ENCODE measurements at places on chromosomes 4 and X.

DNA sequence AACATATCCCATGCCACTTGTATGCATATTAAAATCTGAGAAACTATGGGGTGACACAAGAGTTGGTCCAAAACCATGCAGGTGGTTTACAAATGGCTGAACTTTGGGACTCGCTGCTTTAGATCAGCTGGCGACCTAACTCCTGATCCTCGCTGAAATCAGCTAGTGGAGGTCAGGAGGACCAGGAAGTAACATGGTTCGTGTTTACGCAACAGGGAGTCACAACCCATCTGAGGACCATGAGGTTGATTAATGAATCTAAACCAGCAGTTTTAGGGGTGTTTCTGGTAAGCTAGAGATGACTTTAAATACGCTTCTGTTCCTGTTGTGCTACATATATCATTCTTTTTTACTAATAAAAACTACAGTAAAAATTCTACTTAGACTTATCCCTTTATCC, 12.9 kb downstream of the TSPAN5 start:
- no peak for DNase-seq

DNA sequence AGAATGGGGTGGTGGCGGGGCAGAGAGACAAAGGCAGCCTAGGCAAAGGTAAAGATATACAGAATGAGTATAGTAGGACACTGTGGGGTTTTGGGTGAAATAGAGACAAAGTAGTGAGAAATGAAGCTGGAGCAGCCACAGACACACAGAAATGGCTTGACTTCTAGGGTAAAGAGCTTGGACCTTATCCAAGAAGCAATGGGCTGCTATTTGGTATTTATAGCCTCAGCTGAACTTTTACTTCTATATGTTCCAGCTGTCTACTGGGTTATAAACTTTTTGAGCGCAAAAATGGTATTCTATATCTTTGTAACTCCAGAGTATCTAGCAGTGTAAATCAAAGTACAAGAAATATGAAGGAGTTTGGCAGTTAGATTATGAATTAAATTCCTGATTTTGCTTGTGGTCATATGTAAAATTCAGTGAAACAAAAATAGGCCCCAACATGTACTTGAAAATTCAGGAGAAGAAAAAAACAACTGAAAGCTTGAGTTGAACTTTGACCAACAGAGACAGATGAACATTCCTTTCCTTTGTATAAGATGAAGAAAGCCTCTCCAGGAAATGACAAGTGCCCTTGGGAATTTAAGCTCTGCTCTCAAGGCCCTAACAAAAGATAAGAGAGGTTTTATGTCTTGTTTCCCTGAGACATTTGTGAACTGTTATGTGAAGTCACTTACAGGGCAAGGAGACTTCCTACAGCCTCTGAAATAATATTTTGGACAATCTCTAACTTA, 354.1 kb downstream of the CHIC1 start:
- DNase-seq, result peak; percentile 26

DNA sequence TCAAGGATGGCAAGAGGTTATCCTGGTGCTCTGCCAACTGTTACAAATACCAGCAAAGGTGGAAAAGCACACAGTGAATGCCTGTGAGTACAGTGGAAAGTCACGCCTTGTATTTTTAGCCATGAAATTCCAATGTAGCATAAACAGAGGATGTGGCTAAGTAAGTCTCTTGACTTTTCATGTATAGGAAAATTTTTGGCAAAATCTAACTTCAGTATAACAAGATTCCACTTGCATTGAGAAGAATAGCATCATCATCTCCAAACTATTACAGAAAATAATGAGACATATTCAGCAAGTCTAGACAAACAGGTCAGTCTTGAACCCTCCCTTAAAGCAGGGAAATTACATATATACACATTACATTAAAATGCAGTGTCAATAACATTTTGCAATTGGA, 7.9 kb downstream of the SLC10A6 start:
- no peak for DNase-seq

GRCh38 chrX:143636831-143637230, 930 bp upstream of the SLITRK4 start:
- DNase-seq, result no peak

- DNase-seq, result no peak
Measured at GRCh38 chr4:27366104-27366823, 505.6 kb downstream of the STIM2 start.

- DNase-seq, result peak; percentile 72
Measured at GRCh38 chrX:68498508-68499379, at the start of gene YIPF6. Gene YIPF6 (plus strand): TSS chrX:68499051. CDS start chrX:68499067, 16 bp downstream.

- peak; percentile 46 for DNase-seq
Measured at GRCh38 chr4:985123-985830, 1.6 kb upstream of the IDUA start.

- DNase-seq, result no peak
Measured at GRCh38 chrX:131812847-131813825, 210.0 kb upstream of the STK26 start.

DNA sequence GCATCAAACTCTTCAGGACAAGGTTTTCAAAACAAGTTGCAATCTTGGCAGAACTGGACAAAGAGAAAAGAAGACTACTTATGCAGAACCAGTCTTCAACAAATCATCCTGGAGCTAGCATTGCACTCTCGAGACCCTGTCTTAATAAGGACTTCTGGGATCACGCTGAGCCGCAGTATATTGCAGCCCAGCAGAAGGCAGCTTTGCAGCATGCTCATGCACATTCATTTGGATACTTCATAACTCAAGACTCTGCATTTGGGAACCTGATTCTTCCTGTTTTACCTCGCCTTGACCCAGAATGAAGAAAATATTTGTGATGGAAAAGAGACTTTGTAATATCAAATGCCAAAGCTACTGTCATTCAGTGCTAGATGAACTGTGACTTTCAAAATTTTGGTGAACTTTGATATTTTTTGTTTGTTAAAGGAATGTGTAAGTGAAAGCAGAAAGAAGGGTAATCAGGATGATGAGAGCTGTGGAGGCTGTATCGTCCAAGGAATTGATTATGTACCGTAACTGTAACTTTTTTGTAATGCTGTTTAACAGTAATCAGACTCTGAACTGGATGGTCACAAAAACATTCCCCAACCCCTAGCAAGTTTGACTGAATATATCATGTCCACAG, 27.2 kb downstream of the HSPA4L start:
- no peak for DNase-seq

- DNase-seq, result no peak
Measured at GRCh38 chrX:15056044-15056443, 182.8 kb downstream of the MOSPD2 start.

- no peak for DNase-seq
Measured at GRCh38 chr4:119266153-119266552, 53.6 kb downstream of the USP53 start.

DNA sequence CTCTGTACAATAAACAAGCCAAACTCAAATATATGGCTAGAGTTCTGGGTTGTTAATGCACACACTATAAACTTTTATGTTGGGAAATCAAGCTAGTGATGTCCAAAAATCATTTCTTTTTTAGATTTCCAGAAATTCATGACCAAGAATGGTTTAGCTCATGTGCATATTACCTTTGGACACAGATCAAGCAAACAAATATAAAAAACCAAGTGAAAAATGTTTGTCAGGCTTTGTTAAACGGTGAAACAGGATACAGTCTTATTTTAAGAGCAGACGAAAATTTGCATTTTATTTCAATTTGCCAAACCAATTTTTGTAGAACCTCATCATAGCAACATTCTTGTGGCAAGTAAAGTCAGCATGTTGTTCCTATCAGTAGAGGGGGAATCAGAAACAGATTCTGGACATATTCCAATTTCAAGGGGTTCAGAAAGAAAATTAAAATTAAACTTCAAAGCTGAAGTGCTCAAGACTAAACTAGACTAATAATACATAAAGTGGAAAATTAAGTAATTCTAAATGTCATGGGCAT, 413.6 kb downstream of the TRIML1 start:
- DNase-seq, result no peak

GRCh38 chrX:153445106-153445855, 575 bp downstream of the TREX2 start:
- DNase-seq, result no peak

DNA sequence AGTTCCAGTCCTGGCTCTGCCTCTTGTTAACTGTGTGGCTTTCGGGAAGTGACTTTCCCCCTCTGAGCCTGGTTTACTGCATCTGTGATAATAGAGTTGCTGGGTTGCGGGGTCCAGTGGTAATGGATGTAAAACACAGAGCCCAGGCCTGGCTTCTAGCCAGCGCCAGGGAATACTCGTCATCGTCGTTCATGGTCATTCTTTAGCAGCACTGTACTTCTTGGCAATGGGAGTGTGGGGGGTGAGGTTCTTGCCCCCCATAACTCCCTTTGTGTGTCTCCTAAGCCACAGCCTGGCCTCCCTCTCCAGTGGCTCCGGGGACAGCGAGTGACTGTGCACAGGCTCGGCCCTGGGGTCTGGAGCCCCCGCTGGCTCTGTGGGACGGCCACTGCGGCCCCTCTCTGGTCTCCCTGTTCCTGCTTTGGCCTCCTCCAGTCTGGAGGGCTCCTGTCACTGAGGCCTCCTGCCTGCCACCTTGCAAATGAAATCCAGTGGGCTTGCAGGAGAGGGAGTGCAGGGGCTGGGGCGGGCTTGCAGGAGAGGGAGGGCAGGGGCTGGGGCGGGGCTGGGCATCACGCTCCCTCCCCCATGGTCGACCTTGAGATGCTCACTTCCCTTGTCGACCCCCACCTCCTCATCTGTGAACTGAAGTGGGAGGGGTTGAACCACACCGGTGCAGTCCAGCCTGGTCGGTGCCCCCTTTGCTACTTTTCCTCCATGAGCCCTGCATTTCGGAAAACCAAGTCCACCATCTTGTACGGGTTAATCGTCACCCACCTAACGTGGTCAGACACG, 13.2 kb downstream of the PSAPL1 start:
- DNase-seq, result no peak

DNA sequence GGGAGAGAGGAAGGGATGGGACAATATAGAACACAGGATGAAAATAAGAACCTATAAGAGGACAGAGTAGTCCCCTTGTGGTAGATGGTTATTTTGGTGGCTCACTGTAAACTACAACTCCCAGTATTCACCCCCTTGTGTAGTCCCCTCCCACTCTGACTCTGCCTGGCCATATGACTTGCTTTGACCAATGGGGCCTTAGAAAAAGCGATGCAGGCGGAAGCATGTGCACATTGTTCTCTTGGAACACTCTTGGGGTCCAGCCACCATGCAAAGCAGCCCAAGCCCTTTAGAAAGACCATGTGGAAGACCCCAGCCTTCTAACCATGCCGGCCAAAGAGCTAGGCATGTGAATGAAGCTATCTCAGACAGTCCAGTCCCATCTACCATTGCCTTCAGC, 415.0 kb downstream of the BCOR start:
- no peak for DNase-seq

DNA sequence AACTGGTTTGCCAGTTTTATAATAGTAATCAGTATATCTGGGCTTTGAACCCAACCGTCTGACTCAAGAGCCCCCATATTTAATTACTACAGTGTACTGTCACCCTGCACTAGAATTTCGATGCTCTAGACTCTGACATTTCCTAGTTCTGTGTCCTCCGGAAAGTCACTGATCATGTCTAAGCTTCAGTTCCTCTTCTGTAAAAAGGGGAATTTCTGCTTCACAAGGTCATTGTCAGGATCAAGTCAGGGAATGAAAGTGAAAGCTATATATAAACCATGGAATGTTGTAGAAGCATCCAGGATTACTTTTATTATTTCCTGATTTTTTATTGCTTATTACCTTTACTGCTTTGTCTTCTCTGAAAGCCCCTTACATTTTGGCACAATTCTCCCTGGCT, 4.0 kb upstream of the KCNIP4 start:
- no peak for DNase-seq

DNA sequence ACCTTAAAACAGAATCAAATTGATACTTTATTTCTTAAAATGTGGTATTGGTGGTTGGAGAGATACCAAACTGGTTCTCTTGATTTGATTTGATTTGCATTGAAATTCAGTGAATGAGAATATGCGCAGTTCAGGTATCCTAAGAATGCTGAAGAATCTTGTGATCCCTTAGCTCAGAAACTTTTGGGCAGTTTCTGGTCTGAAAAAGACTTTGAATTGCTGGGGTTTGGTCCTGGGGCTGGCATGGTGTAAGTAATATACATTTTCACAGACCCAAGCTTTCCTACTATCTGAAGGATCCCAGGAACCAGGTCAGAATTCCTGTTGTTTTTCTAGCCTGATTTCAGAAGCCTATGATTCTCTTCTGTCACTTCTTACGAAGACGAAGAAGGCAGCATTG, 6.6 kb downstream of the RAB33B start:
- no peak for DNase-seq

GRCh38 chr4:25307596-25307995, 5.0 kb upstream of the ZCCHC4 start:
- DNase-seq, result no peak

DNA sequence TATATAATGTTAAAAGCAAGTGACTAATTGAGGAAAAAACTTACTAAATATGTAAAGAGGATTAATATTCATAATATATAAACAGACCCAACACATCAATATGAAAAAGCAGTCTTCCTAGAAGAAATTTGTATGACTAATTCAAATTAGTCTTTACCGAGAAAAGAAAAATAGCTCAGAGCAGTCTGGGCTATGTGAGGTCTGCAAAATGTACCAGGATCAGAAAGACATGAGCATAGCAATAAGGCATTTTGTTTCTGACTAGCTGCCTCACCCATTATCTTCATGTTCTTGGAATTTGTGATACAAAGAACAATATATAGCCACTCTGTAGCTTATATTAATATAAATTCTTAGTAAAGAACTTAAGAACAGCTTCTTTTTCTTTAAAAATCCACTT, 13.7 kb upstream of the TMPRSS11B start:
- DNase-seq, result no peak

DNA sequence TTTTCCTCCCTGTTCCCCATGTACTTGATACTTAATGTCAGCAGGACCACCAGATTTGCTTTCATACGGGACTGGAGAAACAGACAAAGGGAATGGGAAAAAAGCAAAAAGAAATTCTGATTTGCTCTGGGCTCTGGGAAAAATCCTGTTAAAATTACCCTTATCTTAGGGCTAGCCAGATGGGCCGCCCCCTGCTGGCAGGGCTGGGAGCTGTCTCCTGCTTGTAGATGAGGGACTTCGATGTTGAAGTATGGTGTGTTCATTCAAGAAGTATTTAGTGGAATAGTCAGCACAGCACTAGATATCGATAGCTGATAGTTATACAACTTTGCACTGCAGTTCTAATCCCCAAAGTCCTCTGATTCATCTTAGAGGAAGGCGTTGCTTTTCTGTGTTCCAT, 45.8 kb downstream of the BCORL1 start:
- DNase-seq, result peak; percentile 22

- no peak for DNase-seq
Measured at GRCh38 chr4:14513471-14513870, 488.8 kb upstream of the CPEB2 start.

DNA sequence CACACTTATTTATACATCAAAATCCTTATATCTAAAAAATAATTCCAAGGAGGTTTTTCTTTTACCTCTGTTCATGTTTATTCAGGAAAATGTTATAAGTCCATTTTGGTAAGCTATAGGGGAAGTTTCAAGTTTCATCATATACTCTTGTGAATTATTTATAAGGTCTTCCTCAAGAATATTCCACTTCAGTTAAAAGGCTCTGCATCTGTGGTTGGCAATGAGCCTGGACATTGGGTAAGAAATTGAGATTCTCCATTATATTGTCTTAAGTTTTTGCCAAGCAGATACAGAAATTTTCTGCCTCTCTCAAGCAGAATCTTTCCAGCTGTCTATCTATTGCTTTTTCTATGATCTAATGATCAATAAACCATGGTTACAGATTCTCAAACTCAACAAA, 641.9 kb downstream of the NLGN4X start:
- DNase-seq, result no peak

GRCh38 chr4:13054420-13054970, 429.6 kb downstream of the RAB28 start:
- no peak for DNase-seq
